ENCODE measurements at places on chromosomes 5 and 9. TPM values are rescaled to one million over a fixed set of nuclear protein-coding genes. Genes with fewer than 3 reads are reported as not detected.

The DMRT3 gene
- not detected for total RNA-seq

The C5orf24 gene
- 27.9 TPM for total RNA-seq

DNA sequence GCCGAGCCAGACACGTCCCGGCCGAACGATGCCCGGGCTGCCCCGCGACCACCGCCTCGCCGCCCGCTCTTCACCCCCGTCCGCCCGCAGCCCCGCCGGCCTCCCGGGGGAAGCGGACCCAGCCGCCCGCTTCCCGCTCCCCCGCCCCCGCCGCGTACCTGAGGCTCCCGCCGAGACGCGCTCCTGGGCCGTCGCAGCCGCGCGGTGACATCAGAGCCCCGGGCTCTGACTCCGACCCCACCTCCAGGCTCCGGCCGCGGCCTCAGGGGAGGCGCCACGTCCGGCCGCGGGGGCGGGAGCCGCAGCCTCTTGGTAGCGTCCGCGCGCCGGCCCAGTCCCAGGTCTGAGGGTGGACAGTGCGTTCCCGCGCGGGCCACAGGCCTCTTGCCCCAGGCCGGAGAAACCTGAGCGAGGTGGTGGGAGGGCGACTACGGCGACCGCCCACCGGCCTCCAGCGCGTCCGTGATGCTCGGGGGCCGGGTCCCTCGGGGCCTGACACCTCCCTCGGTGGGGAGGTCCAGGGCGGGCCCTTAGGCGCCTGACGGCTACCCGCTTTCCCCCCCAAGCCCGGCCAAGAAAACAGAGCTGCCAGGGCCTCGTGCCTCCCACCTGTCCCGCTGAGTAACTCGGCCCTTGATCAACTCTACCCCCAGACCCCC lies at the start of gene SHROOM1:
TSS of gene SHROOM1 (minus strand) at position 212 of the 659 bp plus-strand sequence. CDS start 4,507 bp downstream, outside the sequence.
- peak; percentile 79 for DNase-seq

DNA sequence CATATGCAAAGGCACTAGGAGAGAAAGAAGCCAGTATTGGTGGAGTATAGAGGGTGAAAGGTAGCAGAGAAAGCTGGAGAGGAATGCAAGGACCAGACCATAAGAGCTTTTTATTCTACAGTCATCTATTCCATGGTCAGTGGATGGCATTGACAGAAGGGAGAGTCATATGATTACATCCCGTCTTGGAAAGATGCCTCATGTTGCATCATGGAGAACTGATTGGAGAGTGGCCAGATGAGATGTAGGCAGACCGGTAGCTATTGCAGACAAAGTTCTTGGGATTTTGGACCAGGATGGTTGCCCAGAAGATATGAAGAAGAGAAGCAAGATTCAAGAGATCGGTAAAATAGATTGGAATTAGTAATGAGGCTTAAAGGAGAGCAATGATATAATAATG lies 260.7 kb downstream of the CHSY3 start:
- no peak for DNase-seq

DNA sequence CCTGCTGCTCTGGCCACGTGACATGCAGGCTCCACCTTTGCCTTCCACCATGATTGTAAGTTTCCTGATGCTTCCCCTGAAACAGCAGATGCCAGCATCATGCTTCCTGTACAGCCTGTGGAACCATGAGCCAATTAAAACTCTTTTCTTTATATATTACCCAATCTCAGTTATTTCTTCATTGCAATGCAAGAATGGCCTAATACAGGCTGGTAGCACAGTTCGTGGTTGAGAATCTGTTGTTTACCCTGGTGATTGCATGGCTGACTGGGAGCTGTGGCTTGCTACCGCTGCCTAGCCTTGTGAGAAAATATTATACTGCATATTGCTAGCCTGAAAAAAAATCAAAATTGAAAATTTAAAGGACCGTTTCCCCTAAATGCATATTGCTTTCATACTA lies 44.8 kb upstream of the PTPN3 start:
- DNase-seq = no peak

DNA sequence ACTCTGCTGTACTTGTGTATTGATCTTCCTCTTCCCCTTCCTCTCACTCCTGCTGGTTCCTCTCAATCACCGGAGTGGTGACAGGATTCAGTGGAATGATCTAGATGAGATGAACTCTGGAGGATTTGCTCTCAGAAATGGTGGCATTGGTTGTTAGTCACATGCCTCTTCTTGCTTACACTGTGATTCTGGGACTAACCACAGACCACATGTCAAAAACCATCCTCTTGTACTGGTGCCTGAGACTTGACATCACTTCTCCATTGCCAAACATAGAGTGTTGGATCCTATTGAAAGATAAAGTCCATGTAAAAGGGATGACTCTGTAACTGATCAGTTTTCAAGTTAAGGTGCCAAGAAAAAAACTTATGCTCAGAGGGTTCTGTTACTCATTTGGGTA lies 506.5 kb downstream of the DMAC1 start:
- DNase-seq = no peak

DNA sequence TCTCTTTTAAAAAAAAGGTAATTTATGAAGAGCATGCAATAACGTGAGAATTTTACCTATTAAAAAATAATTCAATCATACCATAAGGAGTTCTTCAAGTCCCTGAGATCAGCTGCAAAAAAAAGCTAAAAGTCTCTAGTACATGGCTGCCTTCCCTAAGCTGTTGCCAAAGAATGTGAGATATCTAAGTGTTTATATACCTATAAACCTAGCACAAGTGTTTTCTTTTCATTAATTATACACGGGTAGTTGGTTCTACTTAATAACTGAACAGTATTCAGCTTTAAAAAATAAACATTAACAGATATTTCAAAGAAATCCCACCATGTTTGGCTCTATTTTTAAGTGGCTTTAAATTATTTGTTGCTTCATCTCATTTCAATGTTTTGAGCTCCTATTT lies 25.9 kb downstream of the FNBP1 start:
- DNase-seq = no peak

The FAXDC2 gene
- total RNA-seq = 10.1 TPM

DNA sequence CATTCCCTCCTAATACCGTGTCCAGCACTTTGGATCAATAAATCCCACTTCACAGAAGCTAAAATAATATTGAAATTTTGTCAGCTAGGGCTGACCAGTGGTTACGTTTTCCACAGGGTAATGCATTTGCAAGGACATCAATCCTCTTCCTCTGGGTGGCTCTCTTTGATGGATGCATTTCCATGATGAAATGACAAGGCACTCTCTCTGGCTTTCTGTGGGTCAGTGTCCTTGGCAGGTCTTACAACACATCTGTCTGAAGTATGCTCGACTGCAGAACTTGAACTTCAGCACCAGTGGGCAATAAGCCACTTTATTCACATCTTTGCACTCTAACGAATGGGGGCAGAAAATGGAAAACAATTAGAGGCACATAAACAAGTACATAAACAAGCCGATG lies 330.1 kb downstream of the ADAMTS6 start:
- DNase-seq = no peak

- no peak for DNase-seq
Measured at GRCh38 chr5:12357626-12358025, 453.4 kb upstream of the CTNND2 start.

The BTNL8 gene
- 0.21 TPM for total RNA-seq

GRCh38 chr9:113164536-113165300 lies 13.9 kb downstream of the SLC31A2 start:
- peak; percentile 58 for DNase-seq

DNA sequence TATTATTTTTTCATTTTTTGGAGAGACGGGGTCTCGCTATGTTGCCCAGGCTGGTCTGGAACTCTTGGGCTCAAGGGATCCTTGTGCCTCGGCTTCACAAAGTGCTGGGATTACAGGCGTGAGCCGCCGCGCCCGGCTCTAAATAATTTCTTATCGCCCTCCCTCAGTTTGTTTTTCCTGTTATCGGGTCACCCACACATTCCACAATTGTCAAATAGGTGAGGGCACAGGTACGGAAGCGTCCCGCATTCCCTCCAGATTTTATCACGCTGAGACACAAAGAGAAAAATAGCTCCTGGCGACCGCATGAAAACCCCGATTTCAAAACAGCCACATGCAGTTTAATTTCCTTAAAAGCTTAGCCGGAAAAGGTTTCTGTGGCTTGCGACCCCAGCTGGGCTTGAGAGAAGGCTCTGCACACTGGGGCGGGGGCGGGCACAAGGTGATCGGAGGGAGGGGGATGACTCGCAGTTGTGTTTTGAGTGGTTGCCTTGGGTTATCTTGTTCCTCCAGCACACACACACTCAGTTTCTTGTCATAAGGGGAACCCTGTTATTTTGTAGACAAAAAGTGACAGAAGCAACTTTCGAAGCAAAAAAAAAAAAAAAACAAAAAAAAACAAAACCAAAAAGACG lies 717 bp upstream of the IQGAP2 start:
- peak; percentile 49 for DNase-seq

DNA sequence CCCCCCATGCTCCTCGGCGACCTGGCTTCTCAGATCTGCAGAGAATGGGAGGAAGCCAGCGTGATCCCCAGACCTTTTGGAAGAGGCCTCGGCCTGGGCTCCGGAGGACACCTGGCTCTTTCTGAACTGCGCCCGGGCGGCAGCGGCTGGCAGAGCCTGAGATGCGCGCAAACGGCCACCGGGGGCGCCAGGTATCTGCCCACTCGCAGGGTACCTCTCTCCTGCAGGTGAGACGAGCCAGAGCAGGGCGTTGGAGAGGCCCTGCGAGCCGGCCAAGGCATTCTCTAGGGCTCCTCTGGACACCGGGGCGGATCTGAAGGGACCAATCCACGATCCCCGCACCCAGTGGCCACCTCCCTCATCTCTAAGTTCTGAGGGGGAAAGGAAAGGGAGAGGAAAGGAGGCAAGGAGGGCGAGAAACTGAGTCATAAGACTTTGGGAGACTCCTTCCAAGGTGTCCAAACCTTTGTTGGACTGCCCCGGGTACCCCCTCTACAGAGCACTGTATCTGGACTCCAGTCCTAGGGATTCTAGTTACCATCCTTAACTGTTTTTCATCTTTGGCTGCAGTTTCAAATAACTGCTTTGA lies 55.0 kb upstream of the SLC46A2 start:
- no peak for DNase-seq

DNA sequence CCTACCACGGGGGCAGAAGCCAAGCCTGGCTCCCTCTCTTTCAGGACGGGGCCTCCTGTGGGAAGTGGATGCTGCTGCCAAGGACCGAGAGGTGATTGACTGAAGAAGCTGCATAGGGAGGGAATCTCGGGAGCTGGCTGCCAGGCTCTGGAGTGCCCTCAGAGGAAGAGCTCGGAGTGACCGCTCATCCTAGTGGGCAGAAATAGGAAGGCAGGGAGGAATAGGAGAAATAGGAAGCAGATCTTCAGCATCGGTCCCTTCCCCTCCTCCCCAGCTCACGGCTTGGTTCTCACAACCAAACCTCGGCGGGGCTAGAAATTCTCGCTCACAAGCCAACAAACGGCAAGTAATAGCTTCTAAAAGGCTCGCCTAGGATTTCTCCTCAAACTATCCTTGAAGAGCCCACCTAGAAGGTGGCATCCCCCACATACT lies 159.9 kb upstream of the RAI14 start:
- no peak for DNase-seq

DNA sequence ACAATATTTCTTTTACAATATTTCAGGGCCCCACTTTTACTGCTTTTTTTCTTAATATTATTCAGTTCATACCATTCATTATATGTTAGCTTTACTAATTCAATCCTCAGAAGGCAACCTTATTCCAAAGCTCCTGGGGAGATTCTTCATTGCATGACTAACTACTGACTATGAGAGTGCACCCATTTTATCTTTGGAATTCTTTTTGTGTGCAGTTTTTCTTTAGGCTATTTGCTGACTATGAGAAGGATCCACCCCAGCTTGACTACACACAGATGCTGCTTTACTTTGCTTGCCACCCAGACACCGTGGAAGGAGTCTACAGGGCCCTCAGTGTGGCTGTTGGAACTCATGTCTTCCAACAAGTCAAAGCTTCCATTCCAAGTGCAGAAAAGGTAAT lies 56.9 kb upstream of the IL7R start:
- no peak for DNase-seq

GRCh38 chr5:42940853-42941252 lies 99.3 kb downstream of the ANXA2R start:
- DNase-seq = no peak

- no peak for DNase-seq
Measured at GRCh38 chr5:61290791-61291210, 41.3 kb upstream of the ZSWIM6 start.

The GRM6 gene
- not detected for total RNA-seq

GRCh38 chr9:98707166-98708102 lies 1.3 kb downstream of the GABBR2 start:
- peak; percentile 32 for DNase-seq

GRCh38 chr9:93127395-93127911 lies 6.6 kb downstream of the NINJ1 start:
- DNase-seq = peak; percentile 35

The MARCOL gene
- not detected for total RNA-seq

DNA sequence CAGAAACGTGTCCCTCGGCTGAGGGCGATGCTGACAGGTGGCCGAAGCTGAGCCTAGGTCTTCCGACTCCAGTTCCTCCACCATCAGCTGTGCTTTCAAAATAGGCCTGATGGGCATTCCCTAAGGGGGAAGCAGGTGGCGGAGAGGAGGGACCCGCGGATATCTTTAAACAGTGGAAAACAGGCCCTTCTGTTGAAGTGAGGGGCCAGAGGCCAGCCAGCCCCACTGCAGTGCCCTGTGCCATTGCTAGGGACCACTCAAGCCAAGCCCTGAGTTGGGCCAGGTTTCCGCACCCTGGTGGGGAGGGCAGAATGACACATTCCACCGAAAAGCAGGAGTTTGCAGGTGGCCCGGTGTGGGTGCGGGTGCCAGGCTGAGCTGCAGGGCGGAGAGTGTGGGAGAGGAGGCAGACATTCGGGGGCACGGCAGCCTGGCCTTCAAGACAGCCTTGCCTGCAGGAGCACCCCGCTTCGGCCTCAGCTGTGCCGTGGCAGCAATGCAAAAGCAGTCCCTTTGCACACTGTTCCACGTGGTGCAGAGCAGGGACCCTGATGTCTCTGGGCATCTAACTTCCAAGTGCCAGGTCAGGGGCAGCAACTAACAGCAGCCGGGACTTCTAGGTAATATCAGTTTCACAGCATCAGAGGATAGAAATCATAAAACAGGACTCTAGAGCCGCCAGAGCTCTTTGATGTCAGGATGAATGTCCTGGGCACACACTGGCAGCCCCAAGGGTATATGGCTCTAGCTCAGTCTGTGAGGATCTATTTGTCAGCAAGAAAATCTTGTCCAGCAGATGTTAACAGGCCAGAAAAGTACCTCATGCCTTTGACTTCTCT lies 17.2 kb downstream of the HNRNPH1 start:
- DNase-seq = no peak

DNA sequence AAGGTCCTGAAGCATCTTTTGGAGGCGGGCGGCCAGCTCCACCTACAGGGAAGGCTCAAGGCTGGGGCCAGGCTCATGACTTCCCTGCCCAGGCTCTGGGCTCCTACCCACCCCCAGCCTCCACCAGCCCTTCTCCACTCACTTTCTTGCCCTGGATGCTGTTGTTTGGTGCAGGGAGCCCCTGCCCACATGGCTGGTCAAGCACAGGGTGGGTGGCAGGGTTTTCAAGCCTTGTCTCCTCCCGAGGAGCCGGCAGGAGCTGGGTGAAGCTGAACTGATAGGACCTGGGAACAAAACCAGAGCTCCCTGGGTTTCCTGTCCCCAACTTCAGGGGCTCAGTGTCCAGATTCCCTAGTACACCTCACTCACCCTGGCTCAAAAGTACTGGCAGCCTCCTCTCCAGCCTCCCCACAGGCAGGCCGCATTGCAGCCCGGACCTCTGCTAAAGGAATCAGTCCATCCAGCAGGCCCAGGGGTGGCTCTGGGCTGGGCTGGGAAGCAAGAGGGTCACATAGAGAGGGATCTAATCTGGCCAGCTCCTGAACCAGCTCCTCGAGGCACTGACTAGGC lies 6.9 kb downstream of the SHROOM1 start:
- DNase-seq = no peak

GRCh38 chr5:16936989-16937438 lies 926 bp upstream of the MYO10 start:
- no peak for DNase-seq
